ENCODE measurements at places on chromosomes 5 and 9.

- DNase-seq: no peak
These were observed 404.0 kb upstream of the FAM174A start for GRCh38 chr5:100131161-100131560.

DNA sequence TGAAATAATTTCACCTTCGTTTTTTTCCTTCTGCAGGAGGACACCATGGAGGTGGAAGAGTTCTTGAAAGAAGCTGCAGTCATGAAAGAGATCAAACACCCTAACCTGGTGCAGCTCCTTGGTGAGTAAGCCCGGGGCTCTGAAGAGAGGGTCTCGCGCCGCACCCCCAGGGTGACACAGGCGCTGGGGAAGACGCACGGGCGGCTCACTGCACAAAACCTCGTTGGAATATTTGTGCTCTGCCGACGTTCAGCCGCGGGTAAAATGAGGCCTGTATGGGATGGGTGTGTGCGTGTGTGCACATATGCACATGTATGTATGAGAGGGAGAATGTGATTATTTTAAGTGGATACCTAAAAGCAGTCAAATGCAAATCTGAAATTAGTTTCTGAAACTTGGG is 24.5 kb downstream of the QRFP start:
- no peak for DNase-seq

DNA sequence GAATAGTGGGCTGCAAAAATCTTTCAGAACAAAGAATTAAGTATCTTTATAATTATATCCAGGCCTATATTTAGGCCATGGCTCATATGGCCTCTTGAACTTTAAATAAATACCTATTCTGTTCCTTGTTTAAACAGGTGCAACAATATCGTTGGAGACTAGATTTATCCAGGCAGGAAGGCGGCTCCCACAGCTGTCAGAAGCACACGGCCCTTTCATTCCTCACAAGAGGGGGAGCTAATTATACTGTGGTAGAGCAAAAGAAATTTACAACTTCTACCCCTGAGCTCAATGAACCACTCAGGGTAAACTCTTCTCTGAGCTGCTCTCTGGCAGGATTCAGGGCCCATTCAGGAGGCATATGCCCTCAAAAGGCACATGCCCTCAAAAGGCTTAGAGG is 31.3 kb downstream of the TMEM174 start:
- DNase-seq: no peak

DNA sequence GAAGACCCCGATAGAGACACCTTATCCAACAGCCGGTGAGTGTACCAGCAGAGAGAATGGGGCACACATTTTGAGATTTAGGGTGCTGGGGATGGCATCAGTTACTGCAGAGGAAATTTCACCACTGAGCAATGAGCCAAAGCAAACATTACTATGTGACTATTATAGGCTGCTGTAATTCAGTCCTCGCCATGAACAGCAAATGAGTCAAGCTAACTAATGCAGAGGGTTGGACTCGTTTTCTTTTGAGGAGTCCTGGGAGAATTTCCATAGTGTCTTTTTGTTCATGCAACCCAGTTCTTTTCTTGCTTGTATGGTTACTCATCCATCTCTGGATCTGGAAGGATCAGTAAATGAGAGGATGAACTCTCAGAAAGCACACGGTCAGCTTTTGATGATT is 323.8 kb downstream of the PSAT1 start:
- DNase-seq: peak; percentile 45

DNA sequence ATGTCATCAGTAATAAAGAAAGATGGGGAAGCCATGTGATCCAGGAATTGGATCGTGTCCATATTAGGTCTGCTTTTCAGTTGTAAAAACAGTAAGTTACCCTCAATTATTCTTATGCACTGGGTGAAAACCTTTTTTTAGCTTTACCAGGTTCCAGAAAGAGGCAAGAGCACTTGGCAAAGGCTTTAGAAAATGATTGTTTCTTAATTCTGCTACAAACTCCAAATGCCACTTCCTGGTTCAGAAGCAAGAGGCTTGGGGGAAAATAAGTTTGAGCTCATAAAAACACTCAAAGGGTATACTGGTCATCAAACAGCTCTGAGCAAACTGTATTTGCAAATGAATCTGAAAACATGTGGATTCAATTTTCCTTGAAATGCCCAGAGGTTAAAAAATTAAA is 615.6 kb downstream of the EBF1 start:
- no peak for DNase-seq

DNA sequence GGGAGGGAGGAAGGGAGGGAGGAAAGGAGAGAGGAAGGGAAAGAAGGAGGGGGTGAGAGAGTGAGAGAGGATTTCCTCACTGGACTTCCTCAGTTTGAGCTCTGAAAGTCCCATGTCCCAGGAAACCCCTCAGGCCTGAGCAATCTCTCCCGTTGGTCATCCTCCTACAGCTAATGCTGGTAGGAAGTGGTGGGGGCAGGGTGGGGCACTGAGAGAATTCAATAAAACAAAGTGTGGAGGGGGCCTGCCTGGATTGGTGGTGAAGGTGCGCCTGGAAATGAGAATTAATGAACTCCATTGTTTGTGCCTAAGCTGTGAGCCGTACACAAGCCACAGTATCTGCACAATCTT is 195.0 kb downstream of the RGS3 start:
- no peak for DNase-seq

- no peak for DNase-seq
These were observed 192.0 kb downstream of the TLE4 start for GRCh38 chr9:79763671-79764285.

DNA sequence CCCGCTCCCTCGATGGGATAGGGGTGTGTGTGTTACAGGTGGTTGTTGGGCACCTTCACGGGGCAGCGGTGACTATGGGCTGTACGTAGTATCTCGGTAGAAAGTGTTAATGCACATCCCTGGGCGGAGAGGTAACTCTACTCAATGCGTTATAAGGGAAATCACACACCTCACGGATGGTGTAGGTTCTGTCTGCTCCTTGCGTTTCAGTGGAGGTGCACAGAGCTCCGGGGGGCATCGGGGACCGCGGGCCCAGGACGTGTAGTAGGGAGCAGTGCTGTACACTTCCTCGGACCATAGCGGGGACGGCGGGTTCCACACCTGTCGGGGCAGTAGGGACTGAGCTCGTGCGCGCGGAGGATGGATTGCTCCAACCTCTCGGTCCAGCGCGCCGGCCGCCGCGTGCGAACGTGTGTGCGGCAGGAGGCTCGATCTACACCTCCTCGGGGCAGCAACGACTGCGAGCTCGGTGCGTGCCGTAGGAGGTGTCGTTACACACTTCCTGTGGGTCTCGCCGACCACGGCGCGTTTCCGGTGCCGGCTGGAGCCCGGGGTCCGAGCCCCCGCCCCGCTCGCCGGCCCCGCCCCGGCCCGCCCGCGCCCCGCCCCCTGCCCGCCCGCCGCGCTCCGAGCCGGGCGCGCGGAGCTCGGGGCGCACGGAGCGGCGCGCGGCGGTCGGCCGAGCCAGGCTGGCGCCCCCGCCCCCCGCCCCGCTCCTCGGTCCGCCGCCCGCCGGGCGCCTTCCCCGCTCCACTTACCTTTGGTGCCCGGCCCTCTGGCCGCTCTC is at the start of gene KIAA1958:
Gene KIAA1958, plus strand, starts transcription at position 607 of the 787 bp plus-strand sequence. CDS start 87,254 bp downstream, outside the sequence.
- DNase-seq: peak; percentile 56

- no peak for DNase-seq
These were observed 133.4 kb downstream of the UGCG start for GRCh38 chr9:112029921-112030444.

DNA sequence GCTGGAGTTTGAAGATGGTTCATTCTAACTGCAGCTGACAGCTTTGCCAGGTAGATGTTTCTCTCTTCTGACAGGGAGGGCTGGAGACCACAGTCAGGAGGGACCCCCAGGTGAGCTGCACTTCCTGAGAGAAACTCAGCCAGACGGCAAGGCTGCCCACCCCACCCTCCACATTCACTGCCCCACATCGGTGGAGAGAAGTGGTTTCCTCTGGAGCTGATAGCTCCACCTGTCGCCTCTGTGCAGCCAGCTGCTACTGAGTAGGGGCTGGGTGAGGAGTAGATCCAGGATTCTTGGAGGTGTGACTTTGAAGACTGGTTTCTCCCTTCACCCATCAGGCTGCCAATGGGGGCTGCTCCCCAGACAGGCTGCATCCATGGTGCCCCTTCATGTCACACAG is 175.0 kb downstream of the CARTPT start:
- DNase-seq: no peak

GRCh38 chr5:150022158-150022531 is 21.6 kb downstream of the HMGXB3 start:
- peak; percentile 42 for DNase-seq
